ENCODE measurements at places on chromosomes 2 and 18.

- no peak for DNase-seq
These were observed 274.6 kb downstream of the CDH20 start for GRCh38 chr18:61607867-61608266.

DNA sequence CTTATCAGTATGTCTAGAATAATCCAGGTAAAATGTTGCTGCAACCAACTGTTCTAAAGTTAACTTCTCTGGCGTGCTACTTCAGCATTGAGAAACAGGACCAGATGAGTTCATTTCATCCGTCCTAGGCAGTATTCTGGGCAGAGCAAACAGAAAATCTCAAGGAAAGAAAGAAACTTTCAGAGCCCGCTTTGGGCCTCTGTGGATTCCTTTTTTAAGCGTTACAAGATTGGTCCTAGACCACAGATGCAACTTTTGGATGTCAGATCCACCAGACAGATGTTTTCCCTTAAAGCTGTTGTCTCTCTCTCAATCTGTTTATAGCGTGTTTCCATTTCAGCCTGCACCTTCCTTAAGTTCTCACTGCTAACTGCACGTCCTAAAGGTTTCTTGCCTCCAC, 75.0 kb downstream of the BCL2 start:
- no peak for DNase-seq

- DNase-seq: no peak
These were observed 106.4 kb downstream of the LOXHD1 start for GRCh38 chr18:46550609-46551008.

- DNase-seq: no peak
These were observed 19.9 kb upstream of the SIGLEC15 start for GRCh38 chr18:45805551-45805950.

GRCh38 chr2:205580212-205580987, 101.9 kb upstream of the NRP2 start:
- no peak for DNase-seq

DNA sequence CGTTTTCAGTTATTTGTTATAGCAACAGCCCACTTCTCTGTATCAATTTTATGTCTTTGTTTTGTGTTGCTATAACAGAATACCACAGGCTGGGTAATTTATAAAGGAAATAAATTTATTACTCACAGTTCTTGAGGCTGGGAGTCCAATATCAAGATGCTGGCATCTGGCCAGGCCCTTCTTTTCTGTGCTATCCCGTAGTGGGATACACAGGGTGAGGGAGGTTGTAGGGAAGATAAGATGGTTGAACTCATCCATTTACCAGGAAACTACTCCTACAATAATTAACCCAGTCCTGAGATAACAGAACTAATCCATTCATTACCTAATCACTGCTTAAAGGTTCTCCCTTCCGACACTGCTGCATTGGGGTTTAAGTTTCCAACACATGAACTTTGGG, 220.7 kb downstream of the TPGS2 start:
- DNase-seq: no peak

DNA sequence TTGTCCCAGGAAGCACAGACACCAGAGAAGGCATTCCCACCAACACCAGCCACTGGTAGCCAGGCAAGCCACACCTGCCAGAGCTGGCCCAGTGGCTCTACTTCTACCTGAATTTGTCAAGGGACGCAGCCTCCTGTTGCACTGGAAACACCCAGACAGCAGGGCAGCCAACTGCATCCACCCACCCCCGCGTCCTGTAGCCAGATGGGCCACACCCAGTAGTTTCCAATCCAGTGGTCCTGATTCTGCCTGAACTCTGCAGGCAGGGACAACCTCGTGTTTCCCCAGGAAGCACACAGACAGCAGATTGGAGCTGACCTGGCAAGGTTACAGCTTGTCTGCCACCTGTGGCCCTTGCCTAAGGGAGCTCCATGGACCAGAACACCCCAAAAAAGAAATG, 18.2 kb downstream of the PFN4 start:
- no peak for DNase-seq

DNA sequence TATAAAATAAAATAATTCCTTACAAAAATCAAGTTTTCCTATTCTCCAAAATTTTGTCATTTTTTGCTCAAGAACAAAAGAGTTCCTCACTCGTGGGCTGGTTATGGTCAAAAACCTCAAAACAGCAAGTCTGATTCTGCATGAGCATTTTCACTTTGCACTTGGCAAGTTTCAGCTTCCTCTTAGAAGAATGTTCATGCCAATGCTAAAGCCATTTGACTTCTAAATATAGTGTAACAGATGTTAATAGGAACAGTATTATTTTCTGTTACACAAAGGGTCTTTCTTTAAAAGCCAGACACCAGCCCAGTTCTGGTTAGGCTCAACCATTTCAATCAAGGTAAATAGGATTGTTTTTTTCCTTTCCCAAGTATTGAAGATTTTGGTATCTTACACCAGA, 261.3 kb upstream of the CCDC68 start:
- no peak for DNase-seq

DNA sequence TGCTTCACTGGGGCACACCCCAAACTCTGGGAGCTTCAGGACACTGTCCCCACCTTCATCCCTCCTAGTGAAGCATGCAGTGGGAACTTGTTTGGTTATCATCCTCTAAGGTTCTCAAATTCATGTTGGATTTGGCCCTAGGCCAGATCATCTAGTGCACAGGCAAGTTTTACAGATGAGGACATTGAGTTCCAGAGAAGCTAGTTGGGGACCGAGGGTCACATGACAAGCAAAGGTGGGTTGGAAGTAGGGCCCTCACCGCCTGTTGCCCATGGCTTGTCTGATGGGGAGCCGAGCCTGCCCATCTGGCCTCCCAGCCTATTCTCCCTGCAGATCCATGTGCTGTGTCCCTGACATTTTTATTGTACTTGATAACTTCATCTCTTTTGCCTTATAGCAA, 2.8 kb downstream of the PRKCE start:
- no peak for DNase-seq

GRCh38 chr2:127778447-127778846, 32.5 kb downstream of the WDR33 start:
- DNase-seq: no peak

DNA sequence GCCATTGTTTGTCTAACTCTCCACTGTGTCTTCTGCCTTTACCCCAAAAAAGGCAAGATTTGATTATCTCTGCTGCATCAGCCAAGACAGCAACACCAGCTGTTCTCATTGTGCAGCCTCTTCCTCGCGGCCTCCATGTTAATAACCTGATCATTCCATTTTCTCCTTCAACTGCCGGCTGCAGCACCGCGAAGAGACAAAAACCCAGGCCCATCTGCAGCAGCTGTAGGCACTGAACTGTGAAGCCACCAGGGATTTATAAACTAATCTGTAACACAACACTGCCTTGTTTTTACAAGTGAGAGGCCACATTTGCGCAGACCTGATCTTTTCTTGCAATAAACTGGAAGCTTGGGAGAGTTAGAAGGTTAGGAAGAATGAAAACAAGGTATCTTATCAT, 147.8 kb downstream of the SATB2 start:
- peak; percentile 95 for DNase-seq

- DNase-seq: no peak
These were observed 40.5 kb downstream of the ANO7 start for GRCh38 chr2:241228860-241229516.

DNA sequence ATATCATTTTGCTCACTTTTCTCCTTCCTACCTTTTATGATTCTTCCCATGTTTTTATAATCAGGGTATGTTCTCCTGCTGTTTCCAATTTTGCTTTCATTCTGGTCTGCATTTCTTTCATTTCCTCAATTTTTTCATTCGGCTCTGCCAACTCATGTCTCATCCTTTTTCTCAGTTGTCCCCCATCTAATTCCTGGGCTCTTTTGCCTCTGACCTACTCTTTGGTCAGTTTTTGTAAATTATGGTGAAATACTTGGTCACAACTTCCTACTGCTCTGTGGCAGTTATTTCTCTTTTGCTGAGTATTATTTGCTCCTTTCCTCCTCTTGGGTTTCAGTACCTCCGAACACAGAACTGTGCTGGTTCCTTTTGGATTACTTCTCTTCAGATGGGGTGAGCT, 27.5 kb downstream of the MYO7B start:
- no peak for DNase-seq

- DNase-seq: no peak
These were observed 18.1 kb downstream of the NCAPH start for GRCh38 chr2:96353606-96354101.

- no peak for DNase-seq
These were observed 132.0 kb downstream of the VWC2L start for GRCh38 chr2:214542866-214543265.

DNA sequence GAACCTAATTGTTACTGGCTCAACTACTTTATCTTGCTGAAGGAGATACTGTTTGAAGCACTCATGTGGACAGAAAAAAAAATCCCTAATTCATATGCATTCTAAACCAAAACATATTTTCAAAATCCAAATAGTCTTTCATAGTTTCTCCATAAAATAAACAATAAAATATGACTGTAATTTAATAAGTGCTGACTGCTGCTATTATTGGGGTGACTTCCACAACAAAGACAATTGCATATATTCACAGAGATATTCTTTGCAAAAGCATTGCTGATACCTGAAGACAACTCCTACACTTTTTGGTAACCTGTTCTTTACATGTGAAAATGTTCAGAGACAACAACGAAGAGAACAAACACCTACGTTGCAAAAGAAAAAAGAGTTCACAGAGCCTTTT, 73.1 kb upstream of the RPE start:
- no peak for DNase-seq

DNA sequence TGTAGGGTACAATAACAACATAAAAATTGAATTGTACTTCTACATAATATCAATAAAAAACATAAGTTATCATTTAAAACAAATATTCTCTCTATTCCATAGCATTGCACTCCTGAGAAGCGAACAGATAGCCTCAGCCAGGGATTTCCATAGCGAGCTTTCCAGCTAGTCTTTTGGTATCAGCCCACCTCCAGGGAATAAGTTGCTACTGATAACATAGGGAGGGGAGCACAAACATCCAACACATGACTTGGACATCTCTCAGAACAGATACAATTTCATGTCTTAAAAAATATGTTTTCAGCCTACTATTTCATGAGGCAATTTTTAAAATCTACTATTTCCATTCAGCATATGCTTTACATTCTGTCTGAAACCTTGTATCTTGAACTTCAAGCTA, 804.4 kb upstream of the RAB6C start:
- DNase-seq: no peak

DNA sequence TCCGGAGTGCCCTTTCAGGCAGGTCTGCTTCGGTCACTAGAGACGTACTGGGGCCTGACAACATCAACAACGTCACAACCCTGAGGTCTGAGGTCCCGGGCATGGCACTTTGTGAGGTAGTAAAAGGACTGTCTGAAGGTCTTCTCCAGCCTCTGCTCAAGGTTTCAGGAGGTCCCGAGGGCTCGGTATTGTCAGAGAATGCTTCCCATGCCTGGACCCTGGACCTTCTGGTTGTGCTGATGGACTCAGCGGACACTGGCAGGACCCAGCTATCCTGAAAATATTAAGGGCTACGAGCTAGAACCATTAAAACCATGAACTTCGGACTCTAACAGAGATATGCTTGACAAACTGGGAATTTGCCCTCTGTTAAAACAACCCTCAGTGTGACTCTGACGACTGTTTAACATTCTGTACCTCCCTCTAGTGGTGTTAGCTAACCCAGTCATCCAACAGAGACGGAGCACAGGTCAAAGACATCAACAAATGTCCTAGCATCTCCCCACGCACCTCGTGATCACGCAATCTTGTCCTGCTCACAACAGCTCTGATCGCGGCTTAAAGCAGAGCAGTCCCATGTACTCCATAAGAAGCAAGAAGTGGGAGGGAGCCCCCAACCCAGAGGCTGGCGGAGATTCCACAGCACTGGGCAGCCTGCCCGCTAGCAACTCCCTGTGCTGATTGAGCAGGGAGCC, 96.5 kb downstream of the CCDC93 start:
- no peak for DNase-seq

GRCh38 chr2:29024882-29025430, 43.9 kb downstream of the TOGARAM2 start:
- DNase-seq: no peak

GRCh38 chr2:241505781-241506201, 2.6 kb downstream of the STK25 start:
- no peak for DNase-seq

- DNase-seq: peak; percentile 7
These were observed 39.3 kb downstream of the AP1S3 start for GRCh38 chr2:223797811-223798721.

- DNase-seq: no peak
These were observed 47.4 kb downstream of the VWA3B start for GRCh38 chr2:98134172-98135005.

DNA sequence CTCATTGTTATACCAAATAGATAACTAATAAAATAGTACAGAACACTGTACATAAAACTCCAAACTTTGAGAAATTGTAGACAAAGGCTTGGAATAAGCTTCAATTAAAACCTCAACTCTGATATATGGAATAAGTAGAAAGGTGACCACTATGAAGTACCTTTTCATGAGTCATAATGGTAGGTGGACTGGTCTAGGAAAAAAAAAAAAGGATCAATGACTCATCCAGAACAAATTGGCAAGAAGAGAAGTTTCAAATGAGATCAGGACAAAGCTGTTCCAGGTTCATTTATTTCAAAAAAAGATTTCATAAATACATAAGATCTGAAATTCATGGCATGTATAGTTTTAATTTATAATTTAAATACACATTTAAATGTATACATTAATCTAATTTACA, 769.7 kb downstream of the SUCLG1 start:
- DNase-seq: no peak

DNA sequence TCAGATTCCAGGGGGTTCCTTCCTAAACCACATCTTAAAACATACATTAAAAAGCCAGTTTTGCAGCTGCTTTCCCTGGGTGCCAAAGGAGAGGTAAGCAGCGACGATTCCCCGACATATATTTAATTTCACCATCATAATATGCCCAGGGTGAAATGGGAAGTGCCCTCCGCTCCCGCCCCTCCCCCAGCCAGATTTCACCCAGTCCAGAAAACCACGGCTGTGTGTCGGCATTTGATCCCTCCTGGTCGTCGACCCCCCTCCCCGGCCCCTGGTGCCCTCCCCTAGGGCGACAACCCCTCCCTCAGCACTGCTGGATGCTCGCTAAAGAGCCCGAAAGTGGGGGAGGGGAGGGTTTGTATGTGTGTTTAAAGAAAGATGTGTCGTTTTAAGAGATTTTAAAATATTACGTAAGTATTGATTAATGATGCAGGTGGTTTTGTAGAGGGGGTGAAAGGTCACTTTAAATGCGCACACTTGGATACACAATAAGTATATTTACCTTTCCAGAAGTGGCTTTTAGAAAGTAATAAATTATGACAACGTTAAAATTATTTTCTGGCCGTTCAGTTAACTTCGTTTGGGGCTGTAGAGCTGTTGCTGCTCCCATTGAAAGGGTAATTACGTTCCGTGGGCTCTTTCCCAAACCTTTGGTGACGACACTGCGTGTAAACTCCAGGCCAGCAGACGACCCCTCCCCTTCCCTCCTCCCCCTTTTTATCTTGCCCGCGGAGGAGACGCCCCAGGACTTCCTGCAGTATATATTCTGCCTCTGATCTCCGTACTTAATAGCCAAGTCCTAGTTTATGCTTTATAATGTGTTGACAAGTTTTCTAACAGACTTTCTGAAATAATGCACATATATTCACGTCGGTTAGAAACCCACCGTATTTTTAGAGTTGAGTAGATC, 3.4 kb upstream of the BCL11A start:
- no peak for DNase-seq
